ENCODE measurements at places on chromosomes 11 and 22.

GRCh38 chr22:50293441-50294318 is 13.8 kb downstream of the PLXNB2 start:
- peak; percentile 89 for DNase-seq

- DNase-seq = peak; percentile 44
Measured at GRCh38 chr11:19953336-19953735, 206.9 kb downstream of the DBX1 start.

- DNase-seq = peak; percentile 87
Measured at GRCh38 chr11:9787981-9788521, 124.2 kb downstream of the SWAP70 start.

DNA sequence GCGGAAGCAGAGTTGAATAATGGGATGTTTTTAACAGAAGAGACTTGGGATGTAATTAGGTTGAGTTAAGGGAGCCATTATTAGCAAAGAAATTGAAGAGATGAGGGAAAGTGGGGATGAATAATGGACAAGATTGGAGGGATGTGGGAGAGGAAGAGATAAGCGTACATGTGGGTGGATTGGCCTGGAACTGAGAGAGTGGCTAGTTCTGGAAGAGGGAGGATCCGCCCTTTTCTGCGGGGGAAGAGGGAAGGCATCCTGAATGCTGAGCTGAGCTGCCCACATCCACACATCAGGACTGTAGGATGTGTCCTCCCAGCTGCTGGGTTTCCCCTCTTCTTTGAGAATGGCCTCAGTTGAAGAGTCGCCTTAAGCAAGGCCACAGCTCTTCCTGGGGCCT is 68.3 kb upstream of the CADM1 start:
- DNase-seq = no peak

GRCh38 chr11:109424901-109425300 is 2.9 kb downstream of the C11orf87 start:
- no peak for DNase-seq

DNA sequence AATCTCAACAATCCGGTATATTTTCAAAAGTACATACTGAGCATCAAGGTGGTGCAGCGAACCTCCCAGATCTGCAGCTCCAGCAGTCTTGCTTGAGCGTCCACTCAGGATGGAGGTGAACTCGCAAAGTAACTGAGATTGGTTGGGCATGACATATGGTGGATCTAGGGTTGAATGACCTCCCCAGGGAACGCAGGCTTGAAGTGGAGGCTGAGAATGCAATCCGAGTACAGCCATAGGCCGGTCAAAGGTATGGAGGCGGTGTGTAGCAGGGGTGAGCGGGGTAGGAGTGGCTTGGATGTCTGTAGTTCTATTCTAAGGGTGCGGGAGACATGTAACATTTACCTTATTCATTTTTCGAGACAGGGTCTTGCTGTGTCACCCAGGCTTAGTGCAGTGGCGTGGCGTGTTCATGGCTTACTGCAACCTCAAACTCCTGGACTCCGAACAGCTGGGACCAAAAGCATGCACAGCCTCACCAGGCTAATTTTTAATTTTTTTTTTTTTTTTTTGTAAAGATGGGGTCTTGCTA is 631 bp upstream of the C22orf39 start:
- DNase-seq = peak; percentile 79

GRCh38 chr22:49882519-49883293 is 29.1 kb downstream of the ZBED4 start:
- no peak for DNase-seq

GRCh38 chr22:46042786-46043185 is 65.8 kb upstream of the WNT7B start:
- DNase-seq = no peak

- DNase-seq = peak; percentile 31
Measured at GRCh38 chr11:87097582-87097981, 59.8 kb downstream of the TMEM135 start.

- peak; percentile 50 for DNase-seq
Measured at GRCh38 chr11:114061048-114061680, 1.7 kb downstream of the ZBTB16 start.

- DNase-seq = peak; percentile 29
Measured at GRCh38 chr11:15793043-15793996, 563.0 kb downstream of the SOX6 start.

- DNase-seq = peak; percentile 57
Measured at GRCh38 chr22:50170453-50171318, at the start of gene PANX2. Gene PANX2, plus strand, starts transcription at chr22:50170731. Its CDS starts 0 bp downstream, at chr22:50170731.

GRCh38 chr22:22521631-22522030 is 1.6 kb upstream of the ZNF280A start:
- no peak for DNase-seq

DNA sequence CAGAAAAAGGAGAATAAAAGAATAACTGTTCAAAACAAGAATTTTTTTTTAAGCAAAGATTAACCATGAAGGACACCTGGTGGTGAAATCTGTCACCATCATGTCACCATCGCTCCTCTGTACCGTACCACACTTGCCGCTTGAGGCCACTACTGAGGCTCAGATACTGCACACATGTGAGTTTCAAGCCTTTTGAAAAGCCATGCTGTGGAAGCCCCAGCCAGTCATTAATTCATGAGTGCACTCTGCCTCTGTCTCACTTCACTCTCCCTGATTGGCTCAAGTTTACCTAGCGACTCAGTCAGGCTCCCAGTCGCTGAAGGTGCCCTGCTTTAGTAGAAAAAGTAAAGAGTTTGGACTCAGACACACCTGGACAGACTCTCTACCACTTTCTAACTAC is 6.6 kb upstream of the MS4A12 start:
- no peak for DNase-seq

- peak; percentile 48 for DNase-seq
Measured at GRCh38 chr11:83403691-83404389, 117.7 kb upstream of the CCDC90B start.

DNA sequence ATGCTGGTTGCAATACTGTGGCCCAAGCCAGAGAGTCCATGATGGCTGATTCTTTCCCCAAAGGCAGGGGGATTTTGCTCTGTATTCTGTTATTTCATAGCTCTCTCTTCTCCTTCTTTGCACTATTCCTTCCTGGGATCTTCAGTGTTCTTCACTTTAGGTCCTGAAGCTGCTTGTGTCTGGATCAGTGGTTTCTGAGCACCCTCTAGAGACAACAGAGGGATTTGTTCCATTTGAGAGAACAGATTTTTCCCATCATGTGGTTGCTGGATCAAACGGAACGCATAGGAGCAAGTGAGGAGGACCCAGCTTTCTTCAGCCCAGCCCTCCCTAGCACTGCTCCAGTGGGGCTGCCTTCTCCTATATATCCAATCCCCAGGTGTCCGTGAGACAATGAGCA is 68.7 kb upstream of the SYN3 start:
- peak; percentile 33 for DNase-seq

- DNase-seq = no peak
Measured at GRCh38 chr22:29456211-29456671, 17.9 kb downstream of the RFPL1 start.

- no peak for DNase-seq
Measured at GRCh38 chr11:96783311-96783710, 393.5 kb downstream of the JRKL start.

DNA sequence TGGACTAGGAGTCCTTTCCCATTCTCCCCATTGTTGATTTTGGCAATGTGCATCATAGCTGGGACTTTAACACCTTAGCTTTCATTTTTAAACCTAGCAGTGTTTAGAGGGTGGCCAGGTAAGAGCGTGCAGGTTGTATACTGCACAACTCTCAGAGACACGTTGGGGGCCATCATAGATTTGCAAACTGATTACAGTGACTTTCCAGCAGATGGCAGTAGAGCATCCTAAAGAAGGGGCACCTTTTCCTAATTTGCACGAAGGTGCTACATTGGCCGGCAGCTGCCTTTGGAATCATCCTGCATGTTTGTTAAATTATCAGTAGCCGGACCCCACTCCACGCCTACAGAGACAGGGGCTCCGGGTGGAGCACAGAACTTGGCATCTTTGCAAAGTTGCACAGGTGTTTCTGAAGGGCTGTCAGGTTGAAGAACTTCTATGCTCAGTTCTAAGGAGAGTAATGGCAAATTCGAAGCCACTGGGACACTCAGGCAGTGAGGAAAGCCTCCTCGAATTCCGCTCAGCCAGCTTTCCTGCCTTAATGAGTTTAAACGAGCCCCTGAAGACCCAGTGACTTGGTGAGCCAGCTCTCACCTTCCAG is 7.7 kb downstream of the LHFPL7 start:
- peak; percentile 64 for DNase-seq

- no peak for DNase-seq
Measured at GRCh38 chr11:50181334-50181733, 148.7 kb downstream of the OR4C45 start.

DNA sequence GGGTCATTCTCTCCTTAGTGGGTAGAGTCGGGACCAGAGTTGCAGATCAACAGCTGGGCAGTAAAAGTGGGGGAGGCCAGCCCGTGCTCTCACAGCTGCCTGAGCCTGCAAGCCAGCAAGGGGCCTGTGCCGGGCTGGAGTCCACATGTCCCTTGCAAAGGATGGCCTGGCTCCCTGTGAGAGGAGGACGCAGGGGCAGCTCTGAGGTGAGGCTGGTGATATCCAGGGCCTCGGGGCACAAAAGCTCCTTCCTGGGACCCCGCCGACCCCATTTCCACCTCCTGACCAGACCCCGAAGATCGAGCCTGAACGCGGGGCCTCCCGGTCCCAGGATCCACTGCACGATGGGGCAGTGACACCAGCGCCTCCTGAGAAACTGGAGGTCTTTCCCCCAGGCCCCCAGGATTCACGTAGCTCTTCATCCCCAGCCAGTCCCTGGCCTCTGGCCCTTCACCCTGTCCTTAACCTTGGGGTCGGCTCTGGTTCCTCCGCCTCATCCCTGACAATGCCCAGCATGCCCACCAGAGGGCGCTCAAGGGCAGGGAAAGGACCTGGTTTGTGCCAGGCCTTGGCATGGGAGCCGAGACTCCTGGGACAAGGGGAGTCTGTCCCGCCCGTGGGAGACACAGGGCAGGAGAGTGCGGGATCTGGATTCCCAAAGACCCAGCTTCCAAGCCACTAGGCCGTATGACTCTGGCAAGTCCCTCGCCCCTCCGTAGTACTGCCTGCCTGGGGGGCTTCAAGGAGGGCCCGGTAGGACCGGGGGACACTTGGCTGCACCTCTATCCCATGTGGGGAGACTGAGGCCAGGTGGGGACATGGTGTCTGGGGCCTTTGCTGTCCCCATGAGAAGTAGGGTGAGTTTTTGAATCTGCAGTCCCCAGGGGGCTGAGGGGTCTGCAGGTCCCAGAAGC is 17.8 kb upstream of the WNT7B start:
- DNase-seq = peak; percentile 87

DNA sequence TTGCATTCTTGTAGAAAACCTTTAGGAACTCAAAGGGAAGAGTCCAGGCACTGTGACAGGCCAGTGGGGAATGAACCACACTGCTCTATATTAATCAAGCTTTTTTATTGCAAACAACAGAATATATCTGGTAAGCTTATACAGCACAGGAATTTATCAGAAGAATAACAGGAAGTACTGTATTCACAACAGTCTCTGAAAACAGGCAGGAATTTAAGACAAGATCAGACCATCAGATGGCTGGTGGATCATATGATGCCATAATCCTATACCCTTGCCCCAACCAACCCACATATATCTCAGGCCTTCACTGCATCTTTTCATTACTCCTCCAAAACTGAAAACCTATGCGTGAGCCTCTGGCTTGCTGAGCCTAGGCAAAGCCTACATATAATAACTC is 1.0 kb upstream of the HTATIP2 start:
- DNase-seq = no peak

- peak; percentile 61 for DNase-seq
Measured at GRCh38 chr22:50118557-50119168, 28.9 kb downstream of the MOV10L1 start.

- DNase-seq = no peak
Measured at GRCh38 chr11:73221451-73221850, 3.4 kb downstream of the P2RY2 start.

GRCh38 chr11:67238894-67239782 is 27.1 kb upstream of the GRK2 start:
- peak; percentile 51 for DNase-seq

- peak; percentile 73 for DNase-seq
Measured at GRCh38 chr11:10303558-10304363, 1.1 kb upstream of the ADM start.

DNA sequence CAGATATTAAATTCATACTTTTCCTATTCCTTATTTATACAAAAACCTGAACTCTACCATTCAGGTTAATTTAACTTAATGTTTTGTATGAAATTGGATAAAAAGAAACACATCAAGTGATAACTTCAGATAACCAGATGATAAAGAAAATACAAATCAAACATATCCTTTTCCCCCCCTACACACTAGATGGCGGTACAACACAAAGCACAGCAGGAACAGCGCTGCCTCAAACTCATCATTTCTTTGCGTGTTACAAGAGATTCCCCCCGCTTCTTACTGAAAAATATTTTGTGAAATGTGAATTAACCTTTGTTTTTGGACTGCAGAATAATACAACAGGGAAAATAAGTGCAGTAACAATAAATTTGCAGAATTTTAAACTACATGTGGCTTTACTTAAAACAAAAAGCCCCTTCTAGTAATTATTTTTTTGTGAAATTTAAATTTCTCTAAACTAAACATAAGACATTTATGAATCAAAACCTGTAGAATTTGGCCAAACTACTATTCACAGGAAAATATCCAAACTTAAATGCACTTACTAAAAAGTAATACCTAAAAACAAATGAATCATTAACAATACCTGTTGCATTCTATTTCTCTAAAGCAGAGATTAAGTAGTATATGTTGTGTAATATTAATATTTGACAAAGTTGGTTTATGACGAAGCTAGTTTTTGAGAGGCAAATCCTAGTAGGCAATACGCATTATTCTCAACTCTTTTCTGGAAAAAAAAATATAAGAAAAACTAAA is 74.4 kb downstream of the ARHGAP32 start:
- DNase-seq = peak; percentile 86

GRCh38 chr11:59426361-59427067 is at the start of gene OR5A2:
Gene OR5A2, minus strand, starts transcription at chr11:59426413. Its CDS starts 3,460 bp downstream, at chr11:59422953.
- DNase-seq = no peak

DNA sequence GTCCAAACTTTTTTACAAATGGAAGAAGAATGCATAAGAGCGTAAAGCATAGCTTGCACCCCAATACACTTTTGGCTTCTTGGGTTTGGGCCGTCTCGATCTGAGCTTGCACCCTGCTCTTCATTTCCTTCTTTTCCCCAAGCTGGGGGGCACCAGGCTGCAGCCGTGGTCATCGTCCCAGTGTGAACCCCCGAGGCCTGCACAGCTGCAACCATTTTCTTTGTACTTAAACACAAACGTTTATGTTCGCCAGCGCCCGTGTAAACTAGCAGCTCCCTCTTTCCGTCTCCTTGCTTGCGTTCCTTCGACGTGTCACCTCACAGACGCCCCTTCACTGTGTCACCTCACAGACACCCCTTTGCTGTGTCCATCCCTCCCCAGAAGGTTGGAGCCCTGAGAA is 10.1 kb downstream of the KRTAP5-5 start:
- no peak for DNase-seq

- DNase-seq = no peak
Measured at GRCh38 chr11:120681434-120682331, 170.1 kb downstream of the GRIK4 start.

DNA sequence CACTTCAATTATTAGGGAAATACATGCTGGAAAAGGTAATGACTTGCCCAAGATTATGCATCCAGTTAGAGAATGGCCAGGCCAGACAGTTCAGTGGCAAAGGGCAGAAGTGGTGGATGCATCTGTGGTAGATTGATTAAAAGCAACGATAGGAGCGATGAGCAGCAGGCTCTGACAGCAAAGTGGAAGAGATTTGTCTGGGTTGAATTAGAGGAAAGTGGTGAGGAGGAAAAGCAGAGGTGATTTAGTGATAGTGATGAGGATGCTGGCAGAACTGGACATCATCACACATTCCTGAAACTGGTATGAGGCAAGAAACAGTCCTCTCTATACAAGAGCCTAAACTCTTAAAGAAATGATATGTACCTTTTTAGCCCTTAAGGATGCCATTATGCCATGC is 12.5 kb downstream of the HSD17B12 start:
- no peak for DNase-seq

GRCh38 chr22:31650391-31650790 is 11.6 kb downstream of the PISD start:
- DNase-seq = peak; percentile 82
